ENCODE measurements at places on chromosomes 11 and 22.

DNA sequence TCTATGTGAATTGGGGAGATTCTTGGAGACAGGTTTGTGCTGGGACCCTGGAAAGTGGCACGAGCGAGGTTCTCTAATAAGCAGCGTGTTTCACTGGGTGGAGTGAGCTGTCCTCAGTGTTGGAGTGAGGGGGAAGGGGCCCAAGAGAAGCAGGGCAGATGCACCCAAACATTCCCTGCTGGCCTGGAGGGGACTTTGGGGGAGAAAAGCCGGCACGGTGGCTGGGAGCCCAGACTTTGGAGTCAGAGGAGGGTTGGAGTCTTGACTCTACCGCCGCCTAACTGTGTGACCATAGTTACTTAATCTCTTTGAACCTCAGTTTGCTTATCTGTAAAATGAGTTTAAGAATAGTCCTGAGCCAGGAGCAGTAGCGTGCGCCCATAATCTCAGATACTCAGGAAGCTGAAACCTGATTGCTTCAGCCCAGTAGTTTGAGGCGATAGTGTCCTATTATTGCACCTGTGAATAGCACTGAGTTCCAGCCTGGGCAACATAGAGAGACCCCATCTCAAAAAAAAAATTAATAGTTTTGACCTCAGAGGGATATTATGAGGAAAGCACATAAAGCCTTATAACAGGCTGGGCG, 614 bp downstream of the NR1H3 start:
- DNase-seq = no peak

- no peak for DNase-seq
Observed at GRCh38 chr22:26744892-26745808, 87.8 kb downstream of the MIAT start.

DNA sequence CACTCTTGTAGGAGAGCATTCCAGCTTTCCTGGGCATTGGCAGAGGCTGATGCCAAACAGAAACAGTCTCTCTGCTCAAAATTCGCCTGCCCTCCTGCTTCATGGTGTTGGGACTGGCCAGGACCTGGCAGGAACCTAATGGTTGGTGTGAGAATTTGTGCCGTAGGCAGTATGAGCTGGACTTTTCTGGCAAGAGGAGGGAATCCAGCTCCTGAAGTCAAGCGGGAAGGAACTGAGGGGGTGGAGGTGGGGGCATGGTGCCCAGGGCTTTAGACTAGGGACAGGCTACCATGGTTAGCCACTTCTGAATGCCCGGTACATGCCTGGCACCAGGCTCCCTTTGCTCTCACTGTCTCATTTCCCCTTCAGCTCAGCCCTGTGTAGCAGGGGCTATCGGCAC, 6.9 kb upstream of the TOMM22 start:
- DNase-seq = no peak

- peak; percentile 85 for DNase-seq
Observed at GRCh38 chr11:94128746-94129511, at the start of gene PANX1. Gene PANX1 (plus strand): TSS chr11:94128841. CDS start chr11:94129313, 472 bp downstream.

DNA sequence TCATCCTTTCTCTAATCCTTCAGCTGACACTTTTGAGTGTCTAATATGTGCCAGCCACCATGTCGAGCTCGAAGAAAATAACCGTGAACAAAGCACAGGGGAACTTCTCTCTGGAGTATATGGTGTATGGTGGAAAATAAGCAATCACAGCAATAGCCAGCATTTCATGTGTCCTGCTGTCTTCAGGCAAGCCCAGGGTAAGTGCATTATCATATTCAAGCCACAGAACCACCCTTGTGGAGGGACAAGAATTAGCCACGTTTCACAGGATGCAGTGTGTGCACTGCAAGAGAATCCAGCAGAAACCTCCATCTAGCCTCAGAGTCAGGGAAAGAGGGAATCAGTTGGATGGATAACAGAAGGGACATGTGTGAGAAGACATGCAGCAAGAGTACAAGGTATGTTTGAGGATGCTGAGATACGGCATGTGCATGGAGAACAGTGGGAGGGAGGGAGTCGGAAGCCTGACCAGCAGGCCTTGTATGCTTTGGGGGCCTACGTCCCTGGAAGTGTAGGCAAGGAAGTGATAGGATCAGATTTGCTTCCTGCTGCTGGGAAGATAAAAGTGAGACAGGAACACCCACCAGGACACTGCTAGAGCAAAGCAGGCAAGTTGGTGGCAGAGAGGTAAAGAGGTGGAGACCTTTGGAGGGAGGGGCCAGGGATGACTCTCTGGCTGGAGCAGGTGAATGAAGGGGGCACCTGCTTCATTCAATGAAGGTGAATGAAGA, 14.7 kb upstream of the GNAZ start:
- DNase-seq = no peak

- no peak for DNase-seq
Observed at GRCh38 chr11:2665526-2666400, 34.0 kb downstream of the KCNQ1OT1 start.

GRCh38 chr22:38114484-38115398, 4.3 kb upstream of the BAIAP2L2 start:
- peak; percentile 95 for DNase-seq

DNA sequence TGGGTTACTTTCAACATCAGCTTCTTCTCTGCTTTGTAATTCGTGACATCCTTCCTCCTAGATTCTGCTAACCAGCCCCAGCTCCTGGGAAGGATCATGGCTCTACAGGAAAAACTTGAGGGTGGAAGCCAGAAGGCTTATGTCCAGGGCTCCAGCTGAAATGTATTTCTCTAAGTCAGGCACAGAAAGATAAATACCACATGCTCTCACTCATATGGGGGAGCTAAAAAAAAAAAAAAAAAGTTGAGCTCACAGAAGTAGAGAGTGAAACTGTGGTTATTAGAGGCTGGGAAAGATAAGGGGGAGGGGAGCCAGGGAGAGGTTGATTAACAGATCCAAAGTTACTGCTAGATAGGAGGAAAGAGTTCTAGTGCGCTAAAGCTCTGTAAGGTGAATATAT, 74.9 kb downstream of the DSCAML1 start:
- no peak for DNase-seq

DNA sequence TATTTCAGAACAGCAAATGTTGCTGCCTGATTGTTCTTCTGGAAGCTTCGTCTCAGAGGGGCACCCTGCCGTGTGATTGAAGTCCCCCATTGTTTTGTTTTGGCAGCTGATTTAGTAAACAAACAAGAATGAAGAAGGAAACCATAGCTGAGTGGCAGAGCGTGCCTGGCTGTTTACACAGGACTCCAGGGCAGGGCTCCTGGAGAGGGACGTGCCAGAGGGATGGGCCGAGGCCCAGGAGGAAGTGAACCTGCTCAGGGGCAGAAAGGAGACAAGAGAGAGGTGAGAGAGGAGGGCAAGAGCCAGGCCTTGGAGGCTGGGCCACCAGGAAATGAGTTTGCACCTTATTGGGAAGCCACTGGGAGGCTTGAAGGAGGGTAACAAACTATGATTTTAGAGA, 85.5 kb upstream of the B3GAT1 start:
- no peak for DNase-seq

DNA sequence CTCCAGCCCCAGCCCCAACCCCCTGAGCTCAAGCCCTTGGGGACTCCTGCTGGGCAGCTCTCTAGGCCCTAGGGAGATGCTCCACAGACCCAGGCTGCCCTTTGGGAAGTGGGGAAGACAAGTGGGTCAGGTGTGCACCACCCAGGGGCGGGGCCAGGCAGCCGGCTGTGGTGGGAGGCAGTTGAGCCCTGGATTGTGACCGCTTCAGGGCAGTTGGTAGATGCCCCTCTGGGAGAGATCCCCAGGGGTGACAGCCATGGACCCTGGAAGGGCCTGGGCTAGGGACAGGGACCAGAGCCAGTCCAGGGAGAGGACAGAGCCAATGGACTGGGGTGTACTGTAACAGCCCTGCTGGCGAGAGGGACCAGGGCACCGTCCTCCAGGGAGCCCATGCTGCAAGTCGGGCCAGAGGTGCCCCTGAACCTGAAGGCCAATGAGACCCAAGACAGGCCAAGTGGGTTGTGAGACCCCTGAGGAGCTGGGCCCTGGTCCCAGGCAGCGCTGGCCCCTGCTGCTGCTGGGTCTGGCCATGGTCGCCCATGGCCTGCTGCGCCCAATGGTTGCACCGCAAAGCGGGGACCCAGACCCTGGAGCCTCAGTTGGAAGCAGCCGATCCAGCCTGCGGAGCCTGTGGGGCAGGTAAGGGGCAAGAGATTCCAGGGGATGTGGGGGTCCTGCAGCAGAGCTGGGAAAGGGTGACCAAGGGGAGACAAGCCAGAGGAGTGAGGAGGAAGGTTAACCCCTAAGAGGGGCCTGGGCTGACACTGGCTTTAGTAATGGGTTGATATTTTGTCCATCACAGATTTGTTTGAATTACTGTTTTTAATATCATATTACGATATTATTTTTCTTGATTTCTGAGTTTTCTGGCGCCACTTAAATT, at the start of gene IGLL5:
Gene IGLL5 (plus strand): TSS at position 196 of the 883 bp plus-strand sequence. CDS start 238 bp downstream, at position 434.
- no peak for DNase-seq

DNA sequence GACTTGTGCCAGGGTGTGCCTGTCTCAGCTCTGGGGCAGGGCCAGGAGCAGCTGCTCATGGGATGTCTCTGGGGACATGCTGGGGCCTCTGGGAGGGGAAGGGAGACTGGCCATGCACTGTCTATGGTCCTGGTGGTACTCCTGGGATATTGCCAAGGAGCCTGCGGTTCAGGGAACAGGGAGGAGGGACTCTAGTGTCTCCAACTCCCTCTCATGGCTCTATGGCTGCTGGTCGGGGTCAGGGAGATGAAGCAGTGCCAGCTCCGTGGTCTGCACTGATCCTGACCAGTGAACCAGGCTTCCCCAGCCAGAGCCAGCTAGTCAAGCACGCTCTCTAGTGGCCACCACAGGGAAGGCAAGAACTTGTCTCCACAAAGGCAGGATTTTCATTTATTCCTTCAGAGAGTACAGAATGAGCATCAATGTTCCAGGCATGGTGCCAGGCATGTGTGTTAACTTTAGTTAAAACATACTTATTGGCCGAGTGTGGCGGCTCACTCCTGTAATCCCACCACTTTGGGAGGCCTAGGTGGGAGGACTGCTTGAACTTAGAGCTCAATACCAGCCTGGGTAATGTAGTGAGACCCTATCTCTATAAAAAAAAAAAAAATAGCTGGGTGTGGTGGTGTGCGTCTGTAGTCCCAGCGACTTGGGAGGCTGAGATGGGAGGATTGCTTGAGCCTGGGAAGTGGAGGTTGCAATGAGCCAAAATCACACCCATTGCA, 2.5 kb upstream of the BEST1 start:
- peak; percentile 87 for DNase-seq

DNA sequence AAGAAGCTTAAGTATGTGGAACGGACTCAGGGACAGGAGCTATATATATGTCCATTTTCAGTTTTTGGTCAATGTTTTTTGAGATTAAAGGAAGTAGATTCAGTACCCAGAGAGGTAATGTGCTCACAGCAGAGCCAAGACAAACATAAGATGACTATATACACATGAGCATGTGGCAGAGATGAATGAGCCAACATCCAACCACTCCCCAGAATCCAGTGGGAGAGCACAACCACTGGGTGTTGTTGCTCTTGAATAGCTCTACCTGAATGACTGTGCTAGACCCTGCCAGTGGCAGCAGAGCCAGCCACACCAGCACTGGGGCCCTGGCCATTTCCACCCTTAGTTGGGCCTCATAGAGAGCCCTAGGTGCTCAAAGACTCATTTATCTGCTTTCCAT, 10.7 kb upstream of the SYTL2 start:
- no peak for DNase-seq

- no peak for DNase-seq
Observed at GRCh38 chr11:92829671-92830070, 139.8 kb upstream of the MTNR1B start.

GRCh38 chr11:67118181-67118766, 789 bp upstream of the KDM2A start:
- DNase-seq = peak; percentile 73

DNA sequence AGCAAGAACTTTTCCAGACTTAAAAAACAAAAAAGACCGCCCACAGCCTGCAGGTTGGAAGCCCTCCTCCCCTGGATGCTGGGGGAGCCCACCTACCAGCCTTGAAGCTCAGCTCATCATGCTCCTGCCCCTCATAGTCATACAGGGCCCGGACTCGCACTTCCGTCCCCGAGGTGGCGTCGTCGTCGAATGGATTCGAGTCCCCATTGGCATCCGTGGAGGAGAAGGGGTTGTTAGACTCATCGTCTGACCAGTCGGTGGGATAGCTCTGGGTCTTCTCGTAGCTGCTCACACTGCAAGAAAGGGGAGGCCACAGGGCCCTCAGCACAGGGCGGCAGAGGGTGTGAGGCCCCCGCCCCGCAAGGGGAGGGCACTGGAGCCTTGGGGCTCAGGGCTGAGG, 19.0 kb upstream of the ARFGAP3 start:
- DNase-seq = no peak

GRCh38 chr11:92707665-92708064, 261.8 kb upstream of the MTNR1B start:
- DNase-seq = no peak

GRCh38 chr11:79691445-79691844, 250.6 kb upstream of the TENM4 start:
- DNase-seq = no peak

DNA sequence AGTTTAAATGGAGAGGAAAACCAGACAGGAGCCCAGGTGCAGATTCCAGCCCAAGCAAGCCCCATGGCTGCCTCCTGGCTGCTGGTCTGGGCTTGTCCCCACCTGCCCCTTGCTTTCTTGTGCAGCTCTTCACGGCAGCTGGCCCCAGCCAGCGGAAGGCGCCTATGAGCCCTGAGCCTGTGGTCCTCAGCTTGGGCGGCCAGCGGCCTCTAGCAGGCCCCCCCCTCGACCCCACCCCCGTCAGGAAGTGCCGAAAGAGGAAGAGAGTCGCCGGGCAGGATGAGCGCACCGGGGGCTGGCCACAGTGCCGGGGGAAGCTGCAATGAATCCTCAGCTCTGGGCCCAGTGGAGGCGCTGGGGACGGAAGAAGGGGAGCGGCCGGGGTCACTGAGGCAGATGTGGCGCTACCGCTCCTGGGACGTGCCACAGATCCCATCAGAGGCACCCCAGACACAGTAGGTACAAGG, 2.1 kb upstream of the DGKZ start:
- DNase-seq = peak; percentile 76

GRCh38 chr11:29448246-29448877, 568.5 kb downstream of the KCNA4 start:
- DNase-seq = peak; percentile 9

DNA sequence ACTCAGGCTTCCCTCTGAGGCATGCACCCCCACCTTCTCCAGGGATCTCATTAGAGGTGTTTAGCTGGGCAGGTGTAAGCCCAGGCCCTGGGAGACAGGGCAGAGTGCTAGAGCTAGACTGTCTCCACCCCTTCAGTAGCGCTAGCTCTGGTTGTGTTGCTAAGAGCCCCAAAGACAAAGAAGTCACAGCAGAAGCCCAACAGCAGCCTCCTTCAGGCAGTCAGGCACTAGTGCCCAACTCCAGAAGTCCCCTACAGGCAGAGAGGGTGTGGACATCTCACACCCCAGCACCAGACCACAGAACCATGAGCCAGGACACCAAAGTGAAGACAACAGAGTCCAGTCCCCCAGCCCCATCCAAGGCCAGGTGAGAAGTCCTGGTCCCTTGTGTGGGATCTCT, at the start of gene CNGA4:
Gene CNGA4 (plus strand): TSS at position 188 of the 400 bp plus-strand sequence. CDS start 118 bp downstream, at position 306.
- DNase-seq = no peak

- no peak for DNase-seq
Observed at GRCh38 chr22:39623603-39624500, 53.3 kb downstream of the CACNA1I start.

GRCh38 chr22:50129121-50129736, 39.4 kb downstream of the MOV10L1 start:
- DNase-seq = no peak

- no peak for DNase-seq
Observed at GRCh38 chr11:6693342-6694228, 10.4 kb upstream of the MRPL17 start.

- DNase-seq = no peak
Observed at GRCh38 chr11:106276126-106276525, 198.7 kb downstream of the AASDHPPT start.

Data from GM20000 (cell line).